Stimulated activated naive CD4-positive, alpha-beta T cell treated with Interleukin-2 at 50 U/mL for 16 hours (primary cell): ENCODE measurements at places on chromosomes 12 and 14.

DNA sequence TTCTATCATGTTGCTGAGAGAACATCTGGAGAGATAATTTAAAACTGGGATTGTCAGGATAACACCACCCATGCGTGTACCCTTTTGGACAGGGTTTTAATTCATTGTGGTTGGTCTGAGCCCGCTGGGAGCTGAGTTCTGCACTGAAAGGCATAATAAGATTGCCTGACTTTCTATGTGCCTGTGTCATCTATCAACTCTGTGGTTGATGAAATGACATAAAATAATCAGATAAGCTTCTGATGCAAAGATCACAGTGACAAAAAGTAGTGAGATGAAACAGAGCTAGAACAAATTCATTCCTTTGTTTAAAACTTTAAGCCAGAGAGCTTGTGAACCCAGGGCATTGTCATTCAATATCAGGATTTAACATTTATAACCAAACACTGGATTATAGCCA is 98.7 kb downstream of the BBS10 start:
- DNase-seq, result no peak

GRCh38 chr12:32765906-32766305 is 10.2 kb upstream of the YARS2 start:
- no peak for DNase-seq

DNA sequence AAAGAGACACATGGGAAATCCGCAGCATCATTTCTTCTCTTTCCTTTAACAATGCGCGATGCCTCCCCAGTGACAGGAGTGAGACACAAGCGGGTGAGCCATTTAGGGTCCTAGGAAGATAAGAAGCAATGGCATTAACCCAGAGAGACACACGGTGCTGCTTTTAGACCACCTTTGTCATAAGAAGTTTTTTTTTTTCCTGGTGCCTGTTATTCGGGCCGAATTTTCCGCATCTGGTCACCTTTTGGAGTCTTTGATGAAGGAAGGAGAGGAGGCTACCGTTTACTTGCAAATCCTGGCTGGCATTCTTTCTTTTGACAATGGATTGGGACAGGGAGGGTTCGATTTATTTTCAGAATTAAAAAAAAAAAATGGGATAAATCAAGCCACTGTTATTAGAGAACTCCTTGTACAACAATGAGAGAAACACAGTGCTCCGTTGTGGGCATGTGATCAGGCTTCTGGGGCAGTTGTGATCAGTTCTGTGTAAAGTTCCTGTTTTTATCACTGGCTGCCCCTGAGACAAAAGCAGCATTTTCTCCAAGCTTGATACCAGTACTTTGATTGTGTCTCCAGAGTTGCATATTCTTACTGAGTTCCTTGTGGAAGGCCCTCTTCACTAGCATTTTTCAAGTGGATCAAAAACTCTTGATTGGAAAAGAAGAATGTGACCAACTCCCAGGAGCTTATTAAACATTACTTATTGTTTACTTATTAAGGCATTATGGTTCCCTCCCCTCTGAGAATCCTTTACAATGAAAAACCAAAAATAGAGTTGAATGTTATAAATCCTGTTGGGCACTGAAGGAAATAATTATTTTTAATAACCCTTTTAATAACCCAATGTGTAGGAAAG is 1.1 kb downstream of the DIP2B start:
- no peak for DNase-seq

DNA sequence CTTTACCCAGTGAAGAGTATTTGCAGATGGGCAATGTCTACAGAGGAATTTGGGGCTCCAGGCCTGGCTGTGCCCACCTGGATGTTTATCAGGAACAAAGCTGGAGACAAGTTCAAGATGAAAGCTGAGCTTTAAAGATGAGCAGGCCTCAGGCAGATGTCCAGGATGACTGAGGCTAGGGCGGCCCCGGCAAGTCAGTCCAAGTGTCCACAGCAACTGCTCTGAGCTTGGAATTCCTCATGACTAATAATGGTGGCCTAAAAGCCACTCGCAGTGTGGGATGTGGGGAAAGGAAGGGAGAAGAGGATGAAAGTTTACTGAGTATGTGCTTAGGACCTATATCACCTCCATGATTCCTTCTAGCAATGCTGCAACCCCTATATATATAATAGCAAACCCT is 128.2 kb upstream of the NOS1 start:
- DNase-seq, result no peak

DNA sequence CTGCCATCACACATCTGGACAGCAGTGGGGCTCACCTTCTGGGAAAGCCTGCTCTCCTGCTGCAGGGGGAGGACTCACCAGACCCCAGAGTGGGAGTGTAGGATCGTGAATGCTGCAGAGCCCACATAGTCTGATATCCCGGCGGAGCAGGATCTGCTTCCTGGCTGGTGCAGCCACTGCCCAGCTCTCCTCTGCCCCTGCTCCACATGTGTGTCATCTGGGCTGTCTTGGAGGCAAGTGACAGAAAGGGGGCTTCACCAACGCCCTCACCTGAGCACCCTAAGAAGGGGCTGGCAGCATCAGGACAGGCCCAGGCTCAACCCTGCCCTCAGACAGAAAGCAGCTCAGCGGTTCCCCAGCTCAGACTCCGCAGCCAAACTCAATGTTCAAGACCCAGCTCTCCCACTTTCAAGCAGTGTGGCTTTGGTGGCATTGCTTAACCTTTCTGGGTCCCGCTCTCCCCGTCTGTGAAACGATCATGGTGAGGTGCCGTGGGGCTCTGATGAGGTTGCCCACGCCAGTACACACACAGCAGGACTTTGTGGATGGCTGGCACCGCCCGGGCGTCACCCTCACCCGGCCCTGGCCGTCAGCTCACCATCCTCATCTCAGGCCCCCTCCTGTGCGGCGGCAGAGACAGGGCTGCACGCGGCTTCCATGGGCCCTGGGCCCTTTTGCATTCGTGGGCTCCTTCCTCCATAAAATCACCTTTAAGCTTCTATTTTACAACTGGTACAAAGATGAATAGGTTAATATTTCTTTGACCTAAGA is 91.0 kb upstream of the SFSWAP start:
- no peak for DNase-seq

- DNase-seq, result no peak
Observed at GRCh38 chr14:71225113-71225512, 317.9 kb downstream of the PCNX1 start.

GRCh38 chr14:23321572-23322547 is 603 bp downstream of the PABPN1 start:
- DNase-seq, result peak; percentile 70

DNA sequence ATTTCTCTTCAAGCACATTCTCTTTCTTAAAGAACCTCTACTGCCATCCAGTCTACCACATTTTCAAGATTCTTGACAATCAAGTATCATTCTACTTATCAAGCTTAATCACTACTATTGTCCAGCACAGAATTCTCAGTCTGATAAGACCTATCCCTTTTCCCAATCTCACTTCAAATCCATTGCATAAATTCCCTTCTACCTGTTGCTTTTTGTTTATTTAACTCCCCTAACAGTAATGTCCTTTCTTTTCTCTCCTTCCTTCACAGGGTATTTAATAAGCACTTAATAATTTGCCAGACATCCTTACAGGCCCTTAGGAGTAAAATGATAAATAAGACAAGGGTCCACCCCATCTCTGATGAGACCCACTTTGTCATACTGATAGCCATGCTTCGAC is 41.7 kb downstream of the ZFC3H1 start:
- DNase-seq, result no peak

DNA sequence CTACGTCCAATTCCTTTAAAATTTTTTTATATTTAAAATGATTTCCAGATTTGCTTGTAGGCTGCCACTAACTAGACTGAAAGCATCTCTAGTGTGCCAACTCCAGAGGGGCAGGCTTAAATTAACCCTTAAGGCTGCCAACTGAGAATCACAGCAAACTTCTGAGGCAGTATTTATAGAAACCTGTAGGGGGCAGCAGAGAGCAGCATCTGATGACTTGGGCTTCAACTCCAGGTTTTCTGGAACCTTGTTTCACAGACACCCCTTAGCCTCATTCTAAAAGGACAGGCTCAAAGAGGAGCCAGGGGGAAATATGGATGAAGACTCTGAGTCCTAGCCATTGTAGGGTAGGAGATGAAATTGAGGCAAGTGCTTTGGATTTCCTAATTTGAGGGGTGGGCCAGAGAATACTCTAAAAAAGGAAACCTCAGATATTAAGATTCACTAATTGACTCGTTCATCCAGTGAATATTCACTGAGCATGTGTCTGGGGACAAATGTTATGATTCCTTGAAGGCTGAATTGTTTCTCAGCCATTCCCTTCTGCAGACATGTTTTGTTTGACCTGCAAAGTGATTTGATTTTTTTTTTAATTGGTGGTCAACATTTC is 63.3 kb upstream of the HSPB8 start:
- DNase-seq, result no peak

DNA sequence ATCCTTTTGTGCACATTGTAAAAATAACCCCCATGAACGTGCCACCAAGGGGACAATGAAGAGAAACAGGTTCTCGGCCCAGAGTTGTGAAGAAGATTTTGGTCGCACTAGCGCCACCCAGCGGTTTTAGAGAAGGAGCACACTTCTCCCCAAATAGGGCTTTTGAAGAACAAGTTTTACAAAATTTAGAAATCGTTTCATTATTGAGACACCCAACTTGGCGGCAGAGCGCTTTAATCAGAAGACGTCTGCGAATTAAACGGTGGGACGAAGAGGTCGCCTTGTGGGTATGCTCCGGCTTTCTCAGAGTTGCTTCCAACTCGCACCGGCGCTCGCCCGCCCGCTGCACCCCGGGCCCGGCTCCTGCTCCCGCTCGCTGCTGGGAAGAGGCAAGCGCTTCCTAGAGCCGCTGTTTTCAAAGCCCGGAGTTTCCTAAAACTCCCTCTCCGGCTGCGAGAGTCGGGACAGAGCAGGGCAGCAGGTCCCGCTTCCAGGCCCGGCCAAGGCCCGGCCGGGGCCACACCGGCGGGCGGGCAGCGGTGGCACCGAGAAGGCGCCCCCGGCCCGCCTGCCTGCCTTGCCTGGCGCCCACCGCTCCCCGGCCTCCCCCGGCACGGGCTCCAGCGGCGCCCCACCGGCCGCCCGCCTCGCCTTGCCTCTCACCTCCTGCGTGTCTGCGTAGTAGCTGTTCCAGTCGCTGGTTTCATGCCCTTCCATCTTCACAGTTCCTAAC is 645 bp downstream of the FOXA1 start:
- no peak for DNase-seq

DNA sequence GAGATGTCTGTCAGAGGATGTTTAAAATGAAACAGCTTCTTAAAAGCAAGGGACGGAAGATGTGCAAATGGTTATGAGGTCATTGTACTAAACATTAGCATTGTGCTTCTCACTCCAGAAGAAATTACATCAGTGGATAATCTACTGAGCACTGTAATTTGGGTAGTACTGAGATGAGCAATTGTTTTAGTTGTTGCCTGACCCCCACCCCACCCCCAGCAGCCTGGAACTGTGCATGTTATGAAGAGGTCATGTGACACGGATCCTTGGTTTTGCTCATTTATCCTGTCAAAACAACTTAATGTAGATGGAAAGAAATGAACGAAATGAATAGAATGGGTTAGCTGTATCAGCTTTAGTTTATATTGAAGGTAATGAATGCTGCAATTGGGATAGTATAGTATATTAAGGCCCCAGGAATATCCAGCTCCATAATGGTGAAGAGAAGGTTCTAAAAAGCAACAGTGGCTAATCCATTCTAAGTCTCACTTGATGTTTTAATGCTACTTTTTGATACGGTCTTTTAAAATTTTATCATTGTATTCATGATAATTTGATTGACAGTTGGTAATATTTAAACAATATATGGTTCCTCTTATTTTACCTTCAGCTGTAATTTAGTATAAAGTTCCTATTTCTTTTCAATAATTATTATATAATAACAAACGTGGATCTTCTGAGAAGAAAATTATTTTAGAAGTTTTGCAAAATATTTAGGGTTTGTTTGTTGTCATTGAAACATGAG is 58.5 kb downstream of the WNK1 start:
- peak; percentile 68 for DNase-seq

DNA sequence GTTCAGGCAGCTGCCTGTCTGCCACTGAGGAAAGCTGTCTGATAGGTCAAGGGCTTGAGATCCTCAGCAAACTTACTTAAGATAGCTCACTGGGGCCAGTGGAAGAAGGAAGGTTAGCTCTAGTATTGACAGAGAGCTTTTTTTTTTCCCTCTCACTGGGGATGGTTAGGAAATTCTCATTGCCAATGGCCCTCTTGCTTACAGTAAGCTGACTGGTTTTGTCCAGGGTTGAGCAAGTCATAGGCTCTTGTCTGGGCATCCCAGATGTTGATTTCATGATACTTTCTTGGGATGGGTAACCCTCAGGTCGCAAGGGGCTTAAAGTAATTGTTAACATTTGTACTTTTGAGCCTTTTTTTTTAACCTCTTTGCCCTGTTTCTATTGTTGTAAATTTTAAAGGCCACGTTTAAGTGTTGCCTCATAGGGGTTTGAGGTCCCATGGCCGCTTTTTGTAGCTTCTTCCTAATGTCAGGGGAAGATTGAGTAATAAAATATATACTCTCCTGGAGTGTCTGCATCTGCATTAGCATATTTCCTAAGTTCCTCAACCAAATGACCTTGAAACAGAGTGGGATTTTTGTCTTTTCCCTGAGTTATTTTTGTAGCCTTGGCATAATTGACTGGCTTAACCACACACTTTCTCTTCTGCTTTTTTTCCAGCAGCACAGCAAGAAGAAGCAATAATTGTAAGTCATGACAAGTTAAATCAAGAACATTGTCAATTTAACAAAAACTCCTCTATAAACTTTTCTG is 716.0 kb downstream of the LRFN5 start:
- no peak for DNase-seq

DNA sequence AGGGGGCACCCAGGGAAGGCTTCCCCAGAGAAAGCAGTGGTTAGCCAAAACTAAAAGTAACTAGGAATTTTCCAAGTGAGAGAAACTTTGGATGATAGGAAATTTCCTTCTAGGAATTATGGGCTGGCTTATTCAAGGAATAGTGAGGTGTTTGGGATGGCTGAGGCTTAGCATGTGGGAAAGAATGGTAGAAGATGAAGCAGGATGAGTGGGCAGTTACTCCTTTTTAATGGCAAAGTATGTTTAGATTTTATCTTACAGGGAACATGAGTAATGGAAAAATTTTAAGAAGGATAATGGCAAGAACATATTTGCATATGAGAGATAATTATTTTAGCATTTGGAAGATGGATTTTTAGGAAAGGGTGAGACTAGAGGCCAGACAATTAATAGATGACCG is 197.6 kb downstream of the SLC38A4 start:
- DNase-seq, result no peak

- DNase-seq, result no peak
Observed at GRCh38 chr14:76918256-76918781, 92.1 kb downstream of the LRRC74A start.

- DNase-seq, result no peak
Observed at GRCh38 chr12:84763107-84763506, 149.5 kb downstream of the SLC6A15 start.

GRCh38 chr14:90421001-90421631 is 24.3 kb downstream of the CALM1 start:
- DNase-seq, result no peak

GRCh38 chr12:103422328-103422727 is 73.4 kb downstream of the C12orf42 start:
- no peak for DNase-seq

DNA sequence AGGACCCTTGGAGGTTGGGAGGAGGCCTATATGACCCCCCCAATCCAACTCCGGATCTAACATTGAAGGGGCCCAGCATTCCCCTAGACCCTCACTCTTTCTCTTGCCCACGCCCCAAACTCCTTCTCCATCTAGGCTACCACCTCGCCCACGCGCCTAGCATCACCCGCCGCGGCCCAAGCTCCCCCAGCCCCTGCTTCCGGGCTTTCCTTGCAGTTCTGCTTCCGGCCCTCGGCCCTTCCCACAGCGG is 445 bp downstream of the CERS5 start:
- DNase-seq, result peak; percentile 55
